ENCODE measurements at places on chromosomes 6 and 20.

- no peak for DNase-seq
Observed at GRCh38 chr6:160170018-160170680, 48.5 kb downstream of the SLC22A1 start.

DNA sequence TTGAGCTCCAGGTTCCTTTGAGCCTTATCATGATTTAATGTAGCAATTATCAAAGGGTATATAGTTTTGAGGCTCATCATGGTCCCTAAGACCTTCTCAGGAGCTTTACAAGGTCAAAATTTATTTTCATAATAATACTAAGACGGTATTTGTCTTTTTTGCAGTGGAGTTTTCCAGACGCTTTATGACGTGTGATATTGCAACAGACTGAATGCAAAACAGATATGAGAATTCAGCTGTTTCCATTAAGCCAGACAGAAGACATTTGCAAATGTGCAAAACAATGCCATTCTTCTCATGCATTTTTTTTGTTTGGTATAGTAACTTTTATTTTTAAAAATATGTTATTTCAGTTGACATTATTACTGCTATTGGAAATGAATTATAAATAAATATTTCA lies 24.7 kb upstream of the CNKSR3 start:
- DNase-seq, result no peak

DNA sequence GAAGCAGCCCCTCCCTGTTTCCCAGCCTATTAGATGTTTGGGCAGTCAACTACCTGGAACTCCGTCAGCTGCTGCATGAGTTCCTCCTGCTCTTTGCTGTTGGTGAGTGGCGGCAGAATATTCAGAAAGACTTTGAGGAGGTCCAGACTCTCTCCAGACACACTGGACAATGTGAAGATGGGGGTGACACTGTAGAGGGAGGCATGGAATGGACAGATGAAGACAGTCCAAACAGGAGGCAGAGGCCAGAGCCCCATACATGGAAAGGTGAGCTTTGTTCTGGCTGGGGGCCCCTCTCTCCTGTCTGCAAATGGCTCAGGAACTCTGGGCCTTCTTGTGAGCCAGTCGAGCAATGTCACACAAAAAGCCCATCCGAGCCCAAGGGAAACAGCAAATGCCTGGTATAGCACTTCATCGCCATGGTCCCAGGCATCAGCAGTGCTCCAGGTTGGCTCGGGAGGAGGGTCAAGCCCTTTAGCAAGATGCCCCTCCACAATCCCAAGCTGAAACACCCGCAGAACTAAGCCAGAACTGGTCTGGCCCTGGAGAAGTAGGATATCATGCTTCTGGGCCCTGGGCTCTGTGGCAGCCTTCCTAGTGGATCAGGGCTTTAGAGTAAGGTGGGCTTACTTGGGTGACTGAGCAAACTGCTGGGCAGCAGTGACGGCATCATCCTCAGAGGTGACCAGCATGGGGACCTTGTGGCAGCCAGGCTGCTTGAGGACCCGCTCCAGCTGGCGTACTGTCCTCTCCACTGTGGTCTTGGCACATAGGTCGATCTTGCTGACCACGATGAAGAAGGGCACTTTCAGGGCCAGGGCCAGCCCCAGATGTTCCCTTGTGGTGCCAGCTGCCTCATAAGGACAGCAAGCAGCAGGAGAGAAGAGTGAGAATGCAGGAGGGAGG lies 4.9 kb downstream of the GTPBP2 start:
- DNase-seq, result no peak

DNA sequence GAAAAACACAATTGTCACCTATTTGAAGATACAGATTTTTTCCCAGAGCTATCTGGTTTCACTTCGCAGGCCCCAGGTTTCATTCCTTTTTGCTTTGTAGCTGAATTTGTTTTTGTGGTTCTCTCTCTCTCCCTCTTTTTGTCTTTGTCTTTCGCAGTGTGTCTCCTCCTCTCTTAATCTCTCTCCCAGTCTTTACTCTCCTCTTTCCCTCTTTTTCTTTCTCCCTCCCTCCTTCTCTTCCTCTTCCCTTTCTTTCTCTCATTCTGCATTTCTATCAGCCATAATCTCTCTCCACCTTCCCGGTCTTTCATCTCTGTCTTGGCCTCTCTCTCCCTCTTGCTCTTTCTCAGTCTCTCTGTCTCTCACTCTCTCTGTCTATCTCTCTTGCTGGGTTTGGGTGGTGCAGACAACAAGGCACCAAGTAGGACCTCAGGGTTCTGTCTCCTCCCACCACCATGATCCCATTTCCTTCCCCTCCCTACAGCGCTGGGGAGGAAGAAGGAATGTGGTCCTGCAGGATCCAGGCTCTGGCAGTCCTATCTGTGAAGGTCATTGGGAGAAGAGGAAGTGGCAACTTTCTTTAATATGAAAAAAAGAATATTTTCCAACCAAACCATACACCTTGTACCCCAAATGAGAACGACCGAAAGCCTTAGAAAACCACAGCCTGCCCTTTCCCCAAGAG lies 63.2 kb downstream of the BANF2 start:
- DNase-seq, result no peak

DNA sequence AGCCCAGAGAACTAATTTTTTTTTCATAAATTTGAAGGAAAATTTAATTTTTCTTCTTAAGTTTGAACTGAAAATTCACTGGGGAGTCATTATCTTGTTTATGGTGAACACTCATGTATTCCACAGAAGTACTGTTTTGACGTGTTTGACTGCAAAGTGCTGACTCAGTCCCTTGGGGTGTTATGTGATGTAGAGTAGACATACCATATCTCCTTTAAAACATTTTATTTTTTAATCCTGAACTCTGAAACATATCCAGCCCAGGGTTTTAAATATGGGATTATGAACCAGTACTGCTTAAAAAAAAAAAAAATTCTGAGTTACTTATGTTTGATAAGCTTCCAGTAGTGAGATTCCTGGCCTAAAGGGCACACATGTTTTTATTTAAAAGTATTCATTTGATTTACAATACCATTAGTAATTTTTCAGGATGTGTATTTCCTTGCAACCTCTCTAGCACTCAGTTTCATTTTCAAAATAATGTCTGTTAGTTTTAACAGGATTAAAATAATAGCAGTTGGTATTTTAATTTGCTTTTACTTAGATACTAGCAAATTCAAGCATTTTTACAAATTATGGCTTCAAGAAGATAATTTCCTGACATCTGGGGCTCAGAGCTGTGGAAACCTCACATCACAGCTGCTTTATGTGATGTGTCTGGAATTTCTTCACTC lies 81.7 kb upstream of the PDE10A start:
- no peak for DNase-seq

- DNase-seq, result no peak
Observed at GRCh38 chr6:33622456-33623431, 1.6 kb downstream of the ITPR3 start.

- no peak for DNase-seq
Observed at GRCh38 chr6:13485303-13485702, 2.1 kb downstream of the GFOD1 start.

- DNase-seq, result no peak
Observed at GRCh38 chr20:25864326-25864962, 167.8 kb upstream of the ZNF337 start.

DNA sequence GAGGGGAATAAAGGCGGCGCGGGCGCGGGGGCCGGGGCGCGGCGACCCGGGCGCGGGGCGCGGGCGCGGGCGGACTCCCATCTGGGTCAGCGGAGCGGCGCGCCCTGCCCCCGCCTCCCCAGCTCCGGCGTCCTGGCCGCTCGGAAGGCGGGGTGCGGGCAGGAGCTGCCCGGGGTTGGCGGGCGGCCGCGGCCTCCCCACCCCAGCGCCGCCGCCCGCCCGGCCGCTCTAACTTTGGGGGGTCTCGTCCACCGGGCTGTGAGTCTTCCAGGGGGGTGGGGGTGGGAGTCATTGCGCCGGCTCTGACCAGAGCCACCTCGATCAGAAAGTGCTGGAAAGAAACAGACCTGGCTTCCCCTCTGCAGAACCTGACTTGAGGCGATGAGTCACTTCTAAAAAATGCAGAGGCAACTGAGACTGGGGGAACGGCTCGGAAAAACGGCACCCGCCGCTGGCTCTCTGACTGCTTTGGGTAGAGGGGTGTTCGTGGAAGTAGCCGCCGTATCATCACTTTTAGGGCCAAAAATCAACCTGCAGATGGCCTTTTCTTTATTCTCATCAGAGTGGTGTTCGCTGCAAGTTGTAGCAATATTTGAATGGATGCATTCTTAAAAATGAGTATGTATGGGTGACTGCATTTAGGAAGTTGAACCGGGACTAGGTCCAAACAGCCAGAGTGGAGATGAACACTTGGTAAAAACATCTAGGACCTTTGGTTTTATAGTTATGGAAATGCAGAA lies 667 bp downstream of the CAP2 start:
- DNase-seq, result no peak

DNA sequence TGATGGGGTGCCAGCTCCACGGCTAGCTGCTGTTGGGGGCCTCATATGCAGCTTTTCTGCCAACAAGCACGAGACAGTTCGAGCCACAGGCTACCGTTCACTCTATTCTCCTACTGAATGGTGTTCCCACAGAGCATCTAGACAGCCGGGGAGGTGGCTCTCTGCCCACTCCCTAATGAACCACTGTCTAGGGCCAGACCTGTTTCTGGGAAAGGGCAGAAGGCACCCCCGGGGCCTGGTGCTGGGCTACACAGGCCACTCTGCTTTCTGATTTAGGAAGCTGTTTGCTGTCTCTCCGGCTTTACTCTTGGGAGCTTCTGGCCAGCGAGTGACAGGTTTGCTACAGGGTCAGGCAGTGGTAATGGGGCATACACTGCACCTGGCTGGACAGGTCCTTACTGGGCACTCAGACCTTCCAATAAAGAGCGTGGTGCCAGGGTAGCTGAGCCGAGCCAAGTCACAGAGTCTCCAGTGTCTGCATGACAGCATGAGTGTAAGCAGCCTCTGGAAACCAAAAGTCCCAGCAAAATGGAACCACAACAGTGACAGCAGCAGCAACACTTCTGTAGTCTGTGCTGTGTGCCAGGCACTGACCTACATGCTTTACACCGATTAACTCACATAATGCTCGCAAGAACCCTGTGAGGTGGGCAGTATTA lies 8.4 kb downstream of the CCDC167 start:
- no peak for DNase-seq

Data from smooth muscle cell of the brain vasculature (primary cell).